HAP-1 (cell line): ENCODE measurements at places on chromosomes 2 and 18.

DNA sequence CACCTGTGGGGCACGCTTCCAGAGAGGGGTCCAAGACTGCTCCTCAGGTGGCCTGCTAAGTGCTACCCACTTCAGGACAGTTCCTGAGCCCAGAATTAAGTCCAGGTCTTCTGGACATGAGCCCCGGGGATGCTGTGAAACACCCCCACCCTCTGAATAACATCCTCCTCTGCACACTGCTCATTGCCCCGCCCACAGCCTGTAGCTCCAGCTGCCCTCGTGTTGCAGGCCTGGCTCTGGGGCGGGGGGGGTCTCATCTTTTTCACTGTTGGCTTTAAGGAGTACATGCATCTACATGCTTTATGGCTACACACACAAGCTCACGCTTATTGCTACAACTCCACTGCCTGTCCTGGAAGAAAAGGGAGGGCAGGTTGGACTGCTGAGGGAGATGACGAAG, 92.8 kb downstream of the PTGR3 start:
- no peak for DNase-seq

DNA sequence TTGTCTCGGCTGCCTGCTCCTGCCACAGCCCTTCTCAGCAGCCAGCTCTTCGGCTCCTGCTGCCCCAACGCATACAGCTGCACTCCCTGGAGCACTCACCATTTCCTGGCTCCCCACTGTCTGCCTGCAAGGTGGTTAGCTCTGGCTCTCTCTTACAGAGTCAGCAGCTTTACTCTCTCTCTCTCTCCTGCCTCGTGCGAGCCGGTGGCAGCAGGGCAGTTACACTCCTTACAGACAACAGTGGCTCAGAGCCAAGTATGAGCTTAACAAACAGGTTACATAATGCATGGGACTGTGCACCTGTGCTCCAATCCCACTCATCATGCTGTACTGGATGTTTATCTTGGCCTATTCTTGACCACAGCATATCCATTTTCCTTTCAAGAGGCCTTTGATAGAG, 47.4 kb upstream of the DNAJC10 start:
- no peak for DNase-seq

- no peak for DNase-seq
Measured at GRCh38 chr2:2244508-2244907, 86.6 kb downstream of the MYT1L start.

GRCh38 chr2:132726155-132726554, 56.1 kb upstream of the LYPD1 start:
- no peak for DNase-seq

DNA sequence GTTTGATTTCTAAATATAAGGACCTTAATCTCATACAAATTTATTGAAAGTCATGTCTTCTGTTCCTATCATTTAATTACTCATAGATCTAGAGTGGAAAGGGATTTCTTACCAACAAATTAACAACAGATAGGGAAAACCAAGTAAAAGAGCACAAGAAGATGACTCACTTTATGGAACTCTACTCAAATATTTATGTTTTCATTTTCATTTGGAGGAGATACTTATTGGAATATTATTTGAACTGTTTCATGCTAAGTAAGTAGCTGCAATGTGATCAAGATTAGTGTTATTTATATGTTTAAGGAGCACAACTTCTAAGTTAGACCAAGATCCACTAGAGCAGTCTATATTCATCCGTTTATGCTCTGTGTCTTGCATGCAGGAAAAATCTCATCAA, 1.3 kb downstream of the NT5C1B start:
- no peak for DNase-seq

DNA sequence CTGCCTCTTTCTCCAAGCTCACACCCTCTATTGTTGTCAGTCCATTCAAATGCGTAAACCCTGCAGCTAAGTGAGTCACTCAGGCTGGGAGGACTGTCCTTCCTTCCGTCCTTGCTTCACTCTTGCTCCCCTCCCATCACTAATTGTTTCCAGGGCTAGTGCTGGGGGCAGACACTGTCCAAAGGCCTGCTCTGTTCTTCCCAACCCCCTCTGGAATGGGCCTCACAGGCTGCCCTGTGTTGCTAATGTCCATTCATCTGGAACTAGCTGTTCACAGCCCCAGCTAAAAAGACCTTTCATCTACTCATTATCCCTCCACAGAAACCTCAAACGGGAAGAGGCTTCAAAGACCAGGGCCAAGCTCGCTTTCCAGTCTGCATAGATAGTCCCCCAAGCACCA, 31.9 kb upstream of the NRP2 start:
- peak; percentile 86 for DNase-seq
